ENCODE measurements at places on chromosomes 11 and 22.

DNA sequence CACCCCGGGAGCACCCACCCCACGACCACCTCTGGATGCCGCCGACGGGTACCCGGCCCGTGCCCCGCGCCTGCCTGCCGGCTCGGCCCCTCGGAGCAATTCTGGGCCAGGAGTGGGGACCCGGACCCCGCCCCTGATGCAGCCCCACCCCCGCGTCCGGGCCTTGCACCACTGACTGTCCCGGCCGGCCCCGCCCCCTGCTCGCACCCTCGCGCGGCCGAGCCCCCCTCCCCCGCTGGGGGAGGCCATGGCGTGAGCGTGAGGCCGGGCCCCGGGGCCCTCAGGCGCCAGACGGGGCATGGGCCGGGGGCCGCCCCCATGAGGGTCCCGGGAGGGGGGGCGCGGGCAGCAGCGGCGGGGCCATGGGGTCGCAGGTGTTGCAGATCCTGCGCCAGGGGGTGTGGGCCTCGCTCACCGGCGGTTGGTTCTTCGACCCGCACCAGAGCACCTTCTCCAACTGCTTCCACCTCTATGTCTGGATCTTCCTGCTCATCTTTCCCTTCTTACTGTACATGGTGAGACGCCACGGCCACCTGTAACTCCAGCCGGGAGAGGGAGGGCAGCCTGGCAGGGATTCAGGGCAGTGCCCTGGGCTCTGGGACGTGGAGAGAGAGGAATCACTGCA is 486 bp downstream of the PCNX3 start:
- peak; percentile 17 for DNase-seq

- no peak for DNase-seq
Measured at GRCh38 chr11:46438211-46438610, 46.6 kb upstream of the CHRM4 start.

DNA sequence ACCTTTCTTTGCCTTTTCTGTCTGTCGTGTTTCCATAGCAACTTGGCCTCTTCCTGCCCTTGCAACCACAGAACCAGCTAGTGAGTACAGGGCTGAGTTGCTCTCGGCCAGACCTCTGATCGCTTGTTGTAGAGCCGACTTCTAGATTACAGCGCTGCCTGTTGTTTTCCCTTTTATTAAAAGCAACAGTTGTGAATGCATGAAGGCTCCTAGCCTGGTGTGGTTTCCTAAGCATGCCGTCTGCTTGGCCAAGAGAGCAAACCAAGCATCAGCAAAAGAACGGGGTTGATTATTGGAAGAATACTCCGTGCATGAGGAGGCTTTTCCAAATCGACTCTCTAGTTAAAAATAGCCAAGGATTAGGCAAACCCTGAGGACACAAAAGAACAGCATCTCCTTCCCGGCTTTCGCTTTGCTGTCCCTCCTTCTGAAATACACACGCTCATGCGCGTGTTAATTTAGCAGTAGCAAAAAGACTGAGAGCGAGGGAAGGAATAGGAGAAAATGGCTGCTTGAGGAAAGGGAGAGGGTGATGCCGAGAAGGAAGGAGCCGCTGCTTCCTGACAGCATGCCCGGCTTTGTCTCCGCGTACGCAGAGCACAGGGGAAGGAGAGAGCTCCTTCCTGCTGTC is 71.5 kb upstream of the TTC12 start:
- no peak for DNase-seq

DNA sequence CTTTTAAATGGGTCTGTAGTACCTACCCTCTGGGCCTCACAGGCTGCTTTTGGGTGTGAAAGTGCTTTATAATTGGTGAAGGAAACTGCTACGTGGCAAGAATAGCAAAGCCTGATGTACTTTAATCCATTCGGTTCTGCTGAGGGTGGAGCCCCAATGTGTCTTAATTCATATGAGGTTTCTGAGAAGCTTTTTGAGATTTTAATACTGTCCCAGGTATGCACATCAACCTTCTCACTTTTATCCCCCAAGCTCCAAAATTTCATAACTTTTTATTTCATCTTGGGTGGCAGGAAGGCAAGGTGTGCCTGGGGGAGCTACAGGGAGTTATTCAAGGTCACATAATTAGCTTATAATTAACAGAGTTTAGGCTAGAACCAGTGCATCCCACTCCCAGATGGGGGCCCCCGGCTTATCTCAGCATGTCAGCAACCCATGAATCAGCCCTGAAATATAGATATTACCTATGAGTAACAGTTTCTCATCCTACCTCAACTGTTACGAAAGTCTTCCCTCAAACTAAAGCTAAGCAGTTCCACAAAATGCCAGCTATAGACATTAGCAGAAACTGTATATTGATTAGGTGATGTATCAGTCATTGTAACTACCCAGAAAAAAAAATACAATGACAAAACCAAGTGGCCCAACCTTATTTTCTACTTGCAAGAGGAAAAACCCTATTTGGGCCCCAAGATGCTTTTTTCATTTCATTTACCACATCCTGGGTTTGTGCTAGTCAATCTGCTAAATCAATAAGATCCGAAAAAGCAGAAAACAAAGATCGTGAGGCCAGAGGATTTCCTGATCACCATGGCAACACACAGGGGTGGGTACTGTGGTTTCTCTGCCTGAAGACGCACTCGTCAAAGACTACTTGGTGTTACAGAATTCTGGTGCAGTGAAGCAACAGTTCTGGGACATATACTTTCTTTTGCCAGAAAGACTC is 26.7 kb downstream of the CD44 start:
- DNase-seq, result peak; percentile 62

Data from inflammatory macrophage (primary cell).